ENCODE measurements at places on chromosomes 4 and X.
A peak's percentile ranks its signal among the peaks of the same experiment; 100 is the strongest.

- no peak for DNase-seq
These were observed 21.9 kb downstream of the TKTL1 start for GRCh38 chrX:154317391-154317995.

- DNase-seq, result no peak
These were observed 854.3 kb downstream of the C4orf33 start for GRCh38 chr4:129950217-129950616.

DNA sequence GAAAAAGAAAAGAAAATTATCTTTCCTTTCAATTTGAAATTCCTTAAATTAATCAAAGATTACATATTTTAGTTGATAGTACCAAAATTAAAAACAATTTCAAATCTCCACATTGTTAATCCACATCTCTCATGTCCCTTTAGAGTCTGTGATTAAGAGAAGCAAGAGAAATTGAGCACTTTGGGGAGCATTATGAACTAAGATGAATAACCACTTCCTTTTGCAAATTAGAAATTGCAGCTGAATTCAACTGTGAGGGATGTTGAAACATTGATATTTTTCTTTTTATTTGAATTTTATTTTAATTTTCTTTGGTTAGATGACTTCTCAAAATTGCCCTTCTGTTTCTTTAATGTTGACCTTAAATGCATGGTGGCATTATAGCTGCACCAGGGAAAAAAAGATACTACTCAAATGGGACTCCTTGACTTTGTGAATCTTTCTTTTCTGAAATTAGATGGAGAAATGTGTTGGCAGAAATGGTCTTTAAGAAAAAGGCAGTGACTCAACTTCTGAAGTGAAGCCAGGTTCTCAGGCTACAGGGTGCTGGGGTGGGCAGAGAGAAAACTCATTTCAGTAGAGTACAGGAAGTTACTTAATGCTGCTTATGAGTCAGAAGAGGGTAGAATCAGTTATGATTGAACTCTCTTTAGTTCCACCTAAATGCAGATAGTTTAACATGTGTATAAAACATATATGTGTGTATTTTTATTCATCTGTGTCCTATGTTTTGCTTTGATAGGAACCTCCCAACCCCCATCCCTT is 92.0 kb upstream of the TNIP3 start:
- peak; percentile 10 for DNase-seq

- no peak for DNase-seq
These were observed 721 bp downstream of the FAM184B start for GRCh38 chr4:17780501-17781299.

DNA sequence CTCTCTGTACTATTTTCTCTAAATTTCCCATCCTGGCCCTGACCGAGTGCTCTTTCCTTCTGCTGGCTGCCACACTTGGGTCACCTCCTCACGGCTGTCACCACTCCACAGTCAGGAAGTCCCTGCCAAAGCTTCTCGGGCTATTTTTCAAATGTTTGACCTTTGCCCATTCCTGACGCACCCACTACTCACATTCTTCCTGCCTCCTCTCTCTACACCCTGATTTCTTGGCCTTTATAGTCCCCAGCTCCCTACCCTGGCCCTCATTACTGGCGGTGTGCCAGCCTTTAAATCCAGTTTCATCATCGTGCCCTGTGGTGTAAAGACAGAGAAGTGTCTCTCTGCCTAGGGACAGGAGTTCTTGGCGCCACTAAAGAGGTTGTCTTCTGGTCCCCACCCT is 46.4 kb upstream of the GATB start:
- no peak for DNase-seq

- DNase-seq, result no peak
These were observed 1.8 kb downstream of the HS6ST2 start for GRCh38 chrX:132956421-132957210.

DNA sequence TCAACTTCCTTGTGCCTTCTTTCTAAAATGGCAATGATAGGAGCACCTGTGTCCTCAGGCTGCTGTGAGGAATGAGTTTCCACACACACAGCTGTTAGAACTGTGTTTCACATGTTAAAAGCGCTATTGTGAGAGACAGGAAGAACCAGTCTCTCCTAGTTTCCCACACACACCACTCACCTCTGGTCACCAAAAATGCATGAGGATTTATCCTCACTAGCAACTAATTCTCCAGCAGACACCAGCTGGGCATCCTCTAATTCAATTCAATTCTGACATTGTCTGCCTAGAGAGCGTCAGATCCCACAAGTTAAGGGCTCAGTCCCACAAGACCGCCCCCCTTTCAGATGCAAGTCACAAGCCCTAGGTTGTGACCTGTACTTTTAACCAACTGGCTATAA is 29.0 kb upstream of the SLC2A9 start:
- no peak for DNase-seq

DNA sequence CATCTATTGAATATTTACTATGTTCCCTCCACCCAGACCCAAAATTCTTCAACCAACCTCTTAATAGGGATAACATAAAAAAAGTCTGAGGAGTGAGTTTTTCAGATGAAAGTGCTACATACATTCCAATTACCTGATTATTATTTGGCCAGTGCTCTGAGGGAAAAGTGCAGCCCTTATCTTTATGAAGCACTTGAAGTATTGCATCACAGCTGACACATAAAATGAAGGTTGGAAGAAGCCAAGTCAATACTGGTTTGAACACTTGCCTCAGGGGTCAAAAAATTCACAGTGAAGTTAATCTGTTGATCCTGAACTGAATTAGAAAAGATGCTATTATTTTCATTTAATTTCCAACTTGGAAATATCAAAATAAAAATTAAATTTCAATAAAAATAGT is 498.9 kb downstream of the INPP4B start:
- no peak for DNase-seq

DNA sequence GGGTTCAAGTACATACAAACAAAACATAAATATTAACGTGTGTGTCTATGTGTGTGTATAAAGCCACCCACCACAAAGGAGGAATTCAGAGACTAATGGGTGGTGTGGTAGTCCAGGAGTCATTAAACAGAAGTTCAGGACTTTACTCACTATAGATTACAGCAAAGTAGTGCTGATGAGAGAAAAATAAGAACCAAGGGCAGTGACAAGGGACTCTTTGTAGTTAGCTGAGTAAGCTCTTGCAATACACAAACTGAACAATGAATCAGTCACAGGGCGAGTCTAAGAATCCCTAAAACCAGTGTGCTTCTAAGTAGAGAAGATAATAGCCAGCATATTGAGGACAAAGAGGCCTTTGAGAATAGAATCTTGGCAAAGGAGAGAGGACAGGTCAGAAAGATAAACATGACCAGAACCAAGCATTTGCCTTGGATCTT is 232.4 kb downstream of the PPP3CA start:
- no peak for DNase-seq

DNA sequence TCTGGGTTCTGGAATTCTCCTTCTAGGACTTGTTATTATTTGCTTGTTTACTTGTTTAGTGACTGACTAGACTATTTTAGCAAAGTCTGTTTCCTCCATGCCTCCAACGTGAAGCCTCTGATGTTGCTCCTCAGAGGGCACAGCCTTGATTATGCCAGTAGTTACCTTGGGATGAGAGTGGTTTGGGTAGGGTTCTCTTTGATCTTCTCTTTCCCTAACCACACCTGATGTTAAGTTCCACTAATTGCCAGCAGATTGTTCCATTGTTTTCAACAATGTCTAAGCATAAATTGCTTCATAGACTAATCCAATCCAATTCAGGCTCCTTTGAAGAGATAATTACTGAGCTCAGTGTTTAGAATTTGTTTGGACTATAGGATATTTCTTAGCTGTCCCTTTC is 352.7 kb upstream of the DIPK2B start:
- DNase-seq, result no peak

- no peak for DNase-seq
These were observed 191.9 kb downstream of the MAB21L2 start for GRCh38 chr4:150773729-150774449.

DNA sequence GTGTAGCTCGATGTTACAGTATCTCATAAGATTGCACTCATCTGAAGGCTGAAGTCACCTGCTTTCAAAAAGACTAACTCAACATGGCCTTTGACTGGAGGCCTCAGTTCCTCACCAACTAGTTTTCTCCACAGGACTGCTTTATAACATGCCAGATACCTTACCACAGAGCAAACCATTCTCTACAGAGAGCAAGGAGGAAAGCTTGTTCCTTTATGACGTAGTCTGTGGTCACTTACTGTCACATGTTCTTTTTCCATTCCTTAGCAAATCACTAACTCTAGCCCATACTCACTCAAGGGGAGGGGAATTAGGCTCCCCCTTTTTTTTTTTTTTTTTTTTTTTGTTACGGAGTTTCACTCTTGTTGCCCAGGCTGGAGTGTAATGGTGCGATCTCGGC is 3.2 kb downstream of the THAP9 start:
- no peak for DNase-seq

DNA sequence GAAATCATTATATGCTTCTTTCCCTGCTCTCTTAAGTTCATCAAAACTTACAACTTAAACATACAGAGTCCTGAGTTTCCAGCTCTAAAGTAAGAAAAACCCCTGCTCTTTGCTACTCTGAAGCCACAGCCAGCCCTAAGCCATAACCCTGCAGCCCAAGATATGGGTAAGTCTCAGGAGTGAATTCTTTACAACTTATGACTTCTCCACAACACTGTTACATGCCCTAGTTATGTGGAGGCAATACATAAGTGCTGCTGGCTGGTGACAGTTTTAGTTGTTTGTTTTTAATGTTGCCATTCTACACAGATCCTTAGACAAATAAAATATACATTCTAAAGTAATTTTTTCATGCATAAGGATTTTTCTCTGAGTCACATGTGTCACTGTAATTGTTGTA is 100.2 kb downstream of the FBXO8 start:
- no peak for DNase-seq

- peak; percentile 59 for DNase-seq
These were observed 171.3 kb downstream of the PTTG2 start for GRCh38 chr4:38131371-38132091.

DNA sequence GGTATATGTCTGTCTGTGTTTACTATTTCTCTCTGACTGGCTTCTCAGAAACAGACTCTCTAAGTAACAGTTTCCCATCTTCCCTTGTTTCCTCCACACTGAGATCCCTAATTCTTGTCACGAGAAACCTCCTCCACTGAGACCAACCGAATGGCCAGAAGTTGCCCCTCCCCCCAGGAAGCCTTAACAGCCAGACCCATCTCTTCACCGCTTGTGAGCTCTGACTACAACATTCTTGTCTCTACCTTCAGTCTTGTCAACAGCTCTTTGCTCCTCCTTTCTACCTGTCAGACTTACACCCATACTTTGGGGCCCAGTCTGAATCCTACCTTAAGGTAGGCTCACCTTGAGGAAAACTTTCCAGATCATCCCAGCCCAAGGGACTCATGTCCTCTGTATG is 90.8 kb downstream of the NHSL2 start:
- no peak for DNase-seq

DNA sequence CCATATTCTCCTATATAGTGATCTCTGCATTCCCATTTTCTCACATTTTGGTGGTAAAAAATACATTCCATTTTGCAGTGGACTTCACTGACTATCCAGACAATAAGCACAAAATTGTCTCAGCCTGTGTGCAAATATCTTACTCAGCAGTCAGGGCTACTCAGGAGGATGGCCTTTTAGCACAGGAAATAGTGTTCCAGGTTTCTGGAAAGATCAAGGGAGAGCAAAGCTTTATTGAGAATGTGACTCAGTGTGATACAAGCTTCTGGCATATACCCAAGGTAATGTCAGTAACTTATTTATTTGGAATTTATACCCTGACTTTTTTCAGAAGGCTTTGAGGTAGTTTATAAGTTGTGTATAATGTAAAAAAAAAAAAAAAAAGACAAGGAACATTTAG is 233.4 kb downstream of the TEX13A start:
- no peak for DNase-seq

- no peak for DNase-seq
These were observed 12.0 kb upstream of the UFSP2 start for GRCh38 chr4:185437809-185438208.

- DNase-seq, result no peak
These were observed 10.8 kb upstream of the PHKA2 start for GRCh38 chrX:18994713-18995112.

DNA sequence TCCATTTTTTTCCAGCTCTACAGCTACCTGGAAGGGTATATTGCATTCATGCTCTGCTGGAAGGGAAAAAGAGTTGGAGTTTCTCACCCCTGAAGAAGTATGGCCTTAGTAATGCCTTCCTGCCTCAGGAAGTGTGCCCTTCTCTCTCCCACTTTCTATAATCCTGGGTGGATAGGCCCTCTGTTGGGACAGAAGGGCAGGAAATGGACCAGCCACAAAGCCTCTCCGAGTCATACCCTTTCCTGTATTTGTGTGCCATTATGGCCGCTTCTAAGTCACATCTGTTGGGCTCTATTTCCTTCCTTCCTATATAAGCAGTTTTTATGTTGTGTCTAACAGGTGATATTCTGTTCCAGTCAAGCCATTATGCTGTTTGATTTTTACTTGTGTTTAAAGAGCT is 74.8 kb upstream of the SMARCA5 start:
- no peak for DNase-seq

GRCh38 chr4:6942238-6942800 is 32.7 kb downstream of the TBC1D14 start:
- DNase-seq, result no peak

- DNase-seq, result no peak
These were observed 387.5 kb upstream of the FTHL17 start for GRCh38 chrX:31459361-31459760.

- DNase-seq, result no peak
These were observed 49.0 kb downstream of the CD99L2 start for GRCh38 chrX:150849486-150849885.

DNA sequence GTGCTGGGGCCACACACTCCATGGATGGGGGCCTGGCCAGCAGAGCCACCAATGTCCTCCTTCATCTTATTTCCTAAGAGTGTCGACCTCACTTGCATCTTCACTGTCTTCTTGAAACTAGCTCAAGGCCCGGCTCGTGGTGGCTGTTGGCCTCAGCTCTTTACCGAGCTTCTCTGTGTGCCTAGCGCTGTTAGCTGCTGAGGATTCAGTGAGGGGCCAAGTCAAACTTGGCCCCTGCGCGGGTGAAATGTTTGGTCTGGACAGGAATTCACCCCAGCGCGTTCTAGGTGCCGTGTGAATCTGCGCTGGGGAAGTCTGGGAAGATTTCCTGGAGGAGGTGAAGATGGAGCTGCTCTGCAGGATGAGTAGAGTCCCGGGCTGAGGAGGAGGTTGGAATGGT is 8.5 kb downstream of the SORCS2 start:
- DNase-seq, result no peak

DNA sequence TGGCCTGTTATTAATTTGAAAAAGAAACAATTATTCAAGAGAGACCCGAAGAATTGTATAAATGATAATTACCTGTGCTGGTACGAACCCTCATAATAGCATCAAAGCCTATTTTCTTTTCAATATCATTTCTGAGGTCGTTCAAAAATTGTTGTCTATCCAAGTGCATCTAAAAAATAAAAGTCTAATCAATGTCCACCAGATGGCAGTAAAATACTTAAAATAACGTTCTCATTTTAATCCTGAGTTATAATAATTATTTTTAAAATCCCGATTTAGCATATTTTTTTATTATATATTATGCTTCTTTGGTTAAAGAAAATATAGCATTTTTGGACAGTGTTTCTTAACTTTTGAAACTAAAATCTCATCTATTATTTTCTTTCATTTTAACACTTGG is 55.7 kb downstream of the METTL14 start:
- DNase-seq, result no peak

Data from effector memory CD4-positive, alpha-beta T cell (primary cell).